ENCODE measurements at places on chromosomes 4 and X. TPM values are rescaled to one million over a fixed set of nuclear protein-coding genes. Genes with fewer than 3 reads are reported as not detected.

DNA sequence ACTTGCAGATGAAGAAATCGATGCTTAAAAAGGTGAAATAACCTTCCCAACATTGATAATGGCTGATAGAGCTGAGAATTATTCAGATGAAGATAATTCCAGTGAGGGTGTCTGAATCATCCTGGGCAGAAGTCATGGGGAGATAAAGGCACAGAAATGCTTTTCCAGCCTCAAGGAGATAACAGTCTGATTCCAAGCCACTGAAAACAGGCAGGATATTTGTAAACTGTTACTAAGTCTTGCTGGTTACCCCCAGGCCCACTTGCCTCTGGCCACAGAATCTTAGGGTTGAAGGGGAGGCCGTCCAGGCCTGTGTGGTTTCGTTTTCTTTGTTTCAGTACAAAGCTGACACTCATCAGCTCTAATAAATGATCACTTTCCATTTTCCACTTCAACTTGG lies 158.5 kb downstream of the SH3KBP1 start:
- peaks cover 6% of the 10 kb centered on the region for H3K36me3 ChIP-seq
- no peak overlapping the region for H3K27ac ChIP-seq
- H3K4me3 ChIP-seq, result no peak overlapping the region
- no peak for DNase-seq

- DNase-seq, result no peak
- no peaks in the 10 kb centered on the region for H3K27me3 ChIP-seq
- H3K4me1 ChIP-seq, result no peaks in the 10 kb centered on the region
- H3K27ac ChIP-seq, result no peak overlapping the region
- H3K36me3 ChIP-seq, result no peaks in the 10 kb centered on the region
These were observed 927.5 kb upstream of the INTU start for GRCh38 chr4:126705266-126705665.

- peaks cover 7% of the 10 kb centered on the region for H3K27me3 ChIP-seq
- no peaks in the 10 kb centered on the region for H3K4me1 ChIP-seq
- H3K36me3 ChIP-seq, result no peaks in the 10 kb centered on the region
- no peak for DNase-seq
- H3K4me3 ChIP-seq, result no peak within 1 kb of the TSS
These were observed at the start of gene FRMPD4 for GRCh38 chrX:12138361-12139313. Gene FRMPD4, plus strand, starts transcription at chrX:12138473. Its CDS starts 499 bp downstream, at chrX:12138972.

DNA sequence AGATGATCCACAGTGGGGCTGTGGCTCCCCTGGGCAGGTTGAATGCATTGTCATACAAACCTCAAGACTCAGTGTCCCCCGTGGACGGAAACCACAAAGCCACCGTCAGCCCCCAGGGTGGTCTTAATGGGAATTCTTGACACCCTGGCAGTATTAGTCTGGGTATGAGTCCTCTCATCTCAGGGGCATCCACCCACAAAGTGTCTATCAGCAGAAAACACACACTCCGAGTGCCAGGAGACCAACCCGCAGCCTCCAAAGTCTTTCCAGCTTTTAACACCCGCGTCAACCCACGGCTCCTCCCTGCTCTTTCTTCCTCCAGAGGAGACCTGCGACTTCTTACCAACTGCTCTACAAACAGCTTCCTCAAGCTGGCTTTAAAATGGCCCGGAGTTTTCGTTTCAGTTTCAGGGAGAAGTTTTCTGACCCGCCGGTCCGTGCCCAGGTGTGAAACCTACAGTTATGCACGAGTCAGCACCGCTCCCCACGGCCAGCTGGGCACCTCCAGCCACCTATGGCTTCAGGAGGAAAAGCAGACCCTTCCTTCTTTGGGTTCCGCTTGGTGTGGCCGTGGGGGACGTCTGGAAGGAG lies 14.4 kb upstream of the ASMTL start:
- H3K27me3 ChIP-seq, result no peaks in the 10 kb centered on the region
- H3K4me1 ChIP-seq, result peaks cover 96% of the 10 kb centered on the region
- peak overlapping the region; percentile 27 for H3K4me3 ChIP-seq
- peak; percentile 30 for DNase-seq
- H3K27ac ChIP-seq, result peak overlapping the region; percentile 79

- peaks cover 68% of the 10 kb centered on the region for H3K36me3 ChIP-seq
- DNase-seq, result no peak
- no peak overlapping the region for H3K4me3 ChIP-seq
- no peaks in the 10 kb centered on the region for H3K27me3 ChIP-seq
- H3K4me1 ChIP-seq, result no peaks in the 10 kb centered on the region
These were observed 171.8 kb downstream of the ARAP2 start for GRCh38 chr4:36072529-36072928.

The HMGB2 gene
- total RNA-seq, result 228 TPM

DNA sequence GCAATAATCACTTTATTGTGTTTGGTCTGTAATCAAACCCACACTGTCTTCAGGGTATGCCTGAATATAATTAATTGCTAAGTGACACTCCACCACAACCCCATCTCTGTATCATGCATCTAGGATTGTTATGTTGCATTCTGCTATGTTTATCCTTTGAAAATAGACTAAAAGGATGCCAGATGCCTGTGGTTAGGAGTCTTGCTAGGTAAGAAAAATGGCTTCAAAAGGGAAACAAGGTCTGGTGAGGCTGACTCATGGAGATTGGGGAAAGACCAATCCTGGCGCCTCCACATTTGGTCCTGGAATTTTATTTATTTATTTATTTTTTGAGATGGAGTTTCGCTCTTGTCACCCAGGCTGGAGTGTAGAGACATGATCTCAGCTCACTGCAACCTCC lies 360.5 kb upstream of the SLC7A11 start:
- H3K4me1 ChIP-seq, result no peaks in the 10 kb centered on the region
- H3K27me3 ChIP-seq, result no peaks in the 10 kb centered on the region
- H3K27ac ChIP-seq, result no peak overlapping the region
- no peak for DNase-seq
- no peak overlapping the region for H3K4me3 ChIP-seq

The CCSER1 gene
- 0.36 TPM for total RNA-seq

GRCh38 chr4:165335163-165335703 lies 7.8 kb downstream of the MSMO1 start:
- H3K27ac ChIP-seq, result no peak overlapping the region
- DNase-seq, result no peak
- peaks cover 41% of the 10 kb centered on the region for H3K36me3 ChIP-seq
- peaks cover 7% of the 10 kb centered on the region for H3K4me1 ChIP-seq
- no peak overlapping the region for H3K4me3 ChIP-seq

- DNase-seq, result no peak
- no peaks in the 10 kb centered on the region for H3K4me1 ChIP-seq
- no peaks in the 10 kb centered on the region for H3K36me3 ChIP-seq
- H3K4me3 ChIP-seq, result no peak overlapping the region
- no peaks in the 10 kb centered on the region for H3K27me3 ChIP-seq
These were observed 36.2 kb downstream of the ARHGAP10 start for GRCh38 chr4:147768113-147768512.

DNA sequence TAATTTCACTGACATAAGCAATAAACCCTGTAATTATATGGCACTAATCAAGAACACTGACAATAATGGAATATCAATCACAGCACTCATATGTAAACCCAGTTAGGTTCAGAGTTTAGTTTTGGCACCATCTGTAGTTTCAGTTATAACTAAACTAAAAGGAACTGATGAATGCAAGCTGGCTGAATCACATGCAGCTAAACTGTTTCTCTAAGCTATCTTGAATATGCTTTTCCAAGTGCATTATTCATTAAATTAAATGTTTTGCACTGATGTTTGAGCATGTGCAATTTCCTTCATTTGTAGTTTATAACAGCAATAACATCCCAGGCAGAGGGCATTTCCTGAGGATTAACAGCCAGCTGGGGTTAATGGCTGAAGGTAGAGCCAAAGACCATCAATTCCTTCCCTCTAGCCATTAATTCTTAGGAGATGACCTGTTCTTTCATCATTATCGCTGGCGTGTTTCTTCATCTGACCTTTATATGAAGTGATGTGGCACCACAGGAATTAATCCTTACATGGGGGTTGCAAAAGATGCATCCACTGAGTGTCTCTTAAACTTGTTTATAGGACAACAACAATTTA lies 562.8 kb upstream of the IGFBP7 start:
- H3K4me1 ChIP-seq, result no peaks in the 10 kb centered on the region
- no peak overlapping the region for H3K27ac ChIP-seq
- no peaks in the 10 kb centered on the region for H3K36me3 ChIP-seq
- DNase-seq, result no peak

DNA sequence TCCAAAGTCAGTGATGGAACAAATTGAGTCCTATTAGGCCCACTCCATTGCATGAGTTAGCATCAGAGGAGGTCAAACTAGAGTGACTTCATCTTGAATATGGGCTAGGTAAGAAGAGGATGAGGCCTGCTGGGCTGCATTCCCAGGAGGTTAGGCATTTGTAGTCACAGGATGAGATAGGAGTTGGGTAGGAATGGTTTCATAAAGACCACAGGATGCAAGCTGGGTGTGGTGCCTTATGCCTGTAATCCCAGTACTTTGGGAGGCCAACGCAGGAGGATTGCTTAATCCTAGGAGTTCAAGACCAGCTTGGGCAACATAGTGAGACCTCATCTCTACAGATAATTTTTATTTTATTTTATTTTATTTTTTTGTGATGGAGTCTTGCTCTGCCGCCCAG lies 26.8 kb downstream of the PDGFRA start:
- H3K27ac ChIP-seq, result no peak overlapping the region
- no peaks in the 10 kb centered on the region for H3K27me3 ChIP-seq
- no peak for DNase-seq
- H3K36me3 ChIP-seq, result no peaks in the 10 kb centered on the region
- no peak overlapping the region for H3K4me3 ChIP-seq

DNA sequence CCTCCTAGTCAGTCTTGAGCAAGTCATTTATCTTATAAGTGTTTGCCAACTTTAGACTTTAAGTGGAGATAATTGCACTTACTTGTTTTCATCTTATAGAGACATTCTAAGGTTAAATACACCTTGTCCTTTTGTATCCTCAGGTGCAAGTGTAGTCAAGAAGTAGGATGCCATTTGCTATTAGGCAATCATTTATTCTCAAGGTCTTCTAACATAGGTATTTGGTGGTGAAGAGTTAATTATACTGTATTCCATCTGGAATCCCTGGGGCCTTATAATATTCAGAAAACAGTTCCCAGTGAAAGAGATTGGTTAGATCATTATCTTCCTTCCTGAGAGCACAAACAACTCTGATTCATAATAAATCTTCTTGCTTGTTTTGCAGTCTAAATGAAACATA lies 23.7 kb downstream of the SULT1E1 start:
- H3K27ac ChIP-seq, result no peak overlapping the region
- no peak overlapping the region for H3K4me3 ChIP-seq

- H3K27ac ChIP-seq, result no peak overlapping the region
- no peak overlapping the region for H3K4me3 ChIP-seq
- H3K27me3 ChIP-seq, result no peaks in the 10 kb centered on the region
- H3K4me1 ChIP-seq, result no peaks in the 10 kb centered on the region
- DNase-seq, result no peak
These were observed 152.2 kb downstream of the EFNB1 start for GRCh38 chrX:68980906-68981616.

GRCh38 chrX:133053861-133054598 lies 42.9 kb downstream of the USP26 start:
- no peak overlapping the region for H3K27ac ChIP-seq
- no peaks in the 10 kb centered on the region for H3K4me1 ChIP-seq
- H3K4me3 ChIP-seq, result no peak overlapping the region

The RFC1 gene
- 97.0 TPM for total RNA-seq

The C1QTNF7 gene
- total RNA-seq, result not detected

DNA sequence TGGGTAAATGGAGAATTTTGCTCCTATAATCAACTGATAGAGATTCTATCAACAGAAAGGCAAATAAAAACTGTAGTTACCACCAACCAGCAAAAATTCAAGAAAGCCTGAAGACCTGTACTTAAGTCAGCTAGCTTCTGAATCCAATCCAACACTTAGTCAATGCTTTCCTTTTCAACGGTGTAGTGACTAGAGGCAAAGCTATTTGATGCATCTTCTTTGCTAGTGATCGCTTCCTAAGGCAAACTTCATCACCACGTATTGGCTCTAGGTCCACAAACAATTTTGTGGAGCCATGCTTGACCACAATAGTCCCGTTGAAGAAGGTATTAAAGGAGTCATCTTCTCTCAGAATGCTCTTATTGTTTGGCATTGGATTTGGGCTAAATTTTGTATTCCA lies 25.0 kb upstream of the UBA6 start:
- peaks cover 7% of the 10 kb centered on the region for H3K36me3 ChIP-seq
- no peak for DNase-seq
- no peak overlapping the region for H3K4me3 ChIP-seq
- no peak overlapping the region for H3K27ac ChIP-seq
- no peaks in the 10 kb centered on the region for H3K4me1 ChIP-seq
- H3K27me3 ChIP-seq, result no peaks in the 10 kb centered on the region

GRCh38 chr4:73662709-73663546 lies 42.7 kb upstream of the RASSF6 start:
- DNase-seq, result no peak
- no peak overlapping the region for H3K4me3 ChIP-seq
- H3K36me3 ChIP-seq, result no peaks in the 10 kb centered on the region

DNA sequence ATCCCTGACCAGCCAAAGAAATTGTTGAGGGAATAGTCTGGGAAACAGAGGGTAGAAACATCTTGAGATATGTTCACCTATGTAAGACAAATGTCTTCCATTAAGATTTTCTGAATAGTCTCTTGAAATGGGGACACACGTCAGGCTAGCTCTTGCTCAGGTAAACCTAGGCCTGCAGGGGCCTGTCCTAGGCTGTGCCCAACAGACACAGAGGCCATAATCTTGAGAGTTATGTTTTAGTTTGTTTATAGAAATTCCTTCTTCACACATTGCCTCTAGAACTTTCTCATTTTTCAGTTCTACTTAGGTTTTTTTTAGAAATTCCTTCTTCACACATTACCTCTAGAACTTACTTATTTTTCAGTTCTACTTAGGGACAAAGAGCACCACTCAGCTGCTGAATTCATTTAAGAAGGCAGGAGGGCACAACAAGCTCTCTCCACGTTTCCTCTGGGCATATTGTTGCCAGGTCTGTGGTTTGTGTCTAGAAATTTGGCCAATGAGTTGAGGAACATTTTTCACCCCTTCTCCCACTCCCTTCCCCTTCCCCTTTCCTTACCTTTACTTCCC lies 94.9 kb downstream of the ARHGAP24 start:
- no peak for DNase-seq
- no peak overlapping the region for H3K4me3 ChIP-seq
- no peaks in the 10 kb centered on the region for H3K4me1 ChIP-seq

The ADAMTS3 gene
- not detected for total RNA-seq

GRCh38 chr4:99151452-99151851 lies 7.4 kb upstream of the ADH4 start:
- no peaks in the 10 kb centered on the region for H3K27me3 ChIP-seq
- H3K36me3 ChIP-seq, result no peaks in the 10 kb centered on the region
- H3K4me3 ChIP-seq, result no peak overlapping the region
- DNase-seq, result no peak
- H3K27ac ChIP-seq, result no peak overlapping the region

GRCh38 chr4:80926446-80926845 lies 104.1 kb upstream of the BMP3 start:
- H3K4me3 ChIP-seq, result no peak overlapping the region
- no peak overlapping the region for H3K27ac ChIP-seq
- H3K27me3 ChIP-seq, result no peaks in the 10 kb centered on the region
- DNase-seq, result no peak
- H3K36me3 ChIP-seq, result no peaks in the 10 kb centered on the region

- peaks cover 5% of the 10 kb centered on the region for H3K4me1 ChIP-seq
- no peak overlapping the region for H3K4me3 ChIP-seq
- no peak for DNase-seq
- H3K27me3 ChIP-seq, result no peaks in the 10 kb centered on the region
- no peaks in the 10 kb centered on the region for H3K36me3 ChIP-seq
- H3K27ac ChIP-seq, result no peak overlapping the region
These were observed 344.3 kb downstream of the BCOR start for GRCh38 chrX:39753293-39753996.

GRCh38 chr4:189001283-189001970 lies 862.2 kb downstream of the TRIML1 start:
- H3K36me3 ChIP-seq, result no peaks in the 10 kb centered on the region
- DNase-seq, result no peak
- no peaks in the 10 kb centered on the region for H3K27me3 ChIP-seq
- H3K4me1 ChIP-seq, result no peaks in the 10 kb centered on the region
- H3K27ac ChIP-seq, result no peak overlapping the region
- H3K4me3 ChIP-seq, result no peak overlapping the region

Data from CD4-positive, alpha-beta T cell (primary cell).